ENCODE measurements at places on chromosomes 2 and 18.

DNA sequence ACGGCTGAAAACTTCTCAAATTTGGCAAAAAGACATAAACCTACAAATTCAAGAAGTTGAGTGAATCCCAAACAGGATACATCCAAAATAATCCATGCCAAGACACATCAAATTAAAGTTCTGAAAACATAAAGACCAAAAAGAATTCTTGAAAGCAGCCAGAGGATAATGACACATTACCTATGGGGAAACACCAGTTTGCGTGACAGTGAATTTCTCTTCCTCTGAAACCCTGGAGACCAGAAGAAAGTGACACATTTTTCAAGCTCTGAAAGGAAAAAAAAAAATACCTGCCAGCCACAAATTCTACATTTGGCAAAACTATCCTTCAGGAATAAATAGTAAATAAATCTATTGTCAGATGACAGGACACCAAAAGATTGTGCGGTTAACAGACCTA, 86.0 kb upstream of the AFF3 start:
- no peak for DNase-seq

DNA sequence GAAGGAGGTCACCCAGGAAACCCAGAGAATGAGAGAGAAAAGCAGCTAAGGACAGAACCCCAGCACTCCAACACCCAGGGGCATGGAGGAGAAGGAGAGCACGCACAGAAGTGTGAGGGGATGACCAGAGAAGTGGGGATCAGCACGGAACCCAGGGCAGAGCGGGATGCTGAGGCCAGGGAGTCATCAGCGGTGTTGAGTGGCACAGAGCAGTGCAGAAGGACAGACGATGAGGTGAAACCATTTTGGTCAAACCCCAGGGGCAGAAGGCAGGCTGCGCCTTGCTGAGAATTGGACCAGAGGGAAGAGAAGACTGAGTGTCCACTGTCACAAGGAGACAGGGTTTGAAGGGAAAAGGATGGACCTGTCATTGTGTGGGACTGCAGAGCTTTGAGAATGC, 23.4 kb upstream of the ASB18 start:
- no peak for DNase-seq

DNA sequence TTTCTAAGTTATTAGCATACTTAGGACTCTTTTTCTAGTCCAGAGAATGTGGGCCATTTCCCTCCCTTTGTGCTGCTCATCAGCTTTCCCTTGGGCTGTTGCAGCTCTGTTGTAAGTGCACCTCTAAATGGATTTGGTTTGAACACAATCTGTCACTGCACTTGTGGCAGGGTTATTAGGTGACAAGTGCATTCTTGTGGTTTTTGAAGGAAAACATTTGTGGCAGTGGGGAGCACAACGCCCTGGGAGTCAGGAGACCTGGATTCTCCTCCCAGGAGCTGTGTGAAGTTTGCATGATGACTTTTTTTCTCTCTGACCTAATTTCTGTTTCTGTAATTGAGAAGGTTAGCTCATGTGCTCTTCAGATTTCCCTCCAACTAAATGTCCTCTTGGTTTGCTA, 630.9 kb upstream of the FAM98A start:
- DNase-seq = no peak

DNA sequence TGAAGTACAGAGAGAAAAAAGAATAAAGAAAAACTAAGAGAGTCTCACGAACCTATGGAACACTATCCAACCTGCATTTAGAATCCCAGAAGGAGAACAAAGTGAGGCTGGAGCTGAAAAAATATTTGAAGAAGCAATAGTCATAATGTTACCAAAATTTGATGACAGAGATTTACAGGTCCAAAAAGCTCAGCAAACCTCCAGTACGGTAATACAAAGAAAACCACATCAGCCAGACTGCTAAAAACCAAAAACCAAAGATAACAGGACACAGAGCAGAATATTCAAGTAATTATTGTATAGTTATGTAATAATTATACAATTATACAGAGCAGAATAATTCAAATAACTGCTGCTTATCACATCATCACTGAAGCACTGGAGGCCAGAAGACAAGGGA, 23.7 kb downstream of the ATL2 start:
- DNase-seq = no peak

- no peak for DNase-seq
These were observed 3.9 kb downstream of the IKZF2 start for GRCh38 chr2:213147538-213147937.

GRCh38 chr2:186699742-186700141, 5.9 kb downstream of the FAM171B start:
- DNase-seq = no peak

- no peak for DNase-seq
These were observed 896.1 kb upstream of the CNTNAP5 start for GRCh38 chr2:123128951-123129350.

DNA sequence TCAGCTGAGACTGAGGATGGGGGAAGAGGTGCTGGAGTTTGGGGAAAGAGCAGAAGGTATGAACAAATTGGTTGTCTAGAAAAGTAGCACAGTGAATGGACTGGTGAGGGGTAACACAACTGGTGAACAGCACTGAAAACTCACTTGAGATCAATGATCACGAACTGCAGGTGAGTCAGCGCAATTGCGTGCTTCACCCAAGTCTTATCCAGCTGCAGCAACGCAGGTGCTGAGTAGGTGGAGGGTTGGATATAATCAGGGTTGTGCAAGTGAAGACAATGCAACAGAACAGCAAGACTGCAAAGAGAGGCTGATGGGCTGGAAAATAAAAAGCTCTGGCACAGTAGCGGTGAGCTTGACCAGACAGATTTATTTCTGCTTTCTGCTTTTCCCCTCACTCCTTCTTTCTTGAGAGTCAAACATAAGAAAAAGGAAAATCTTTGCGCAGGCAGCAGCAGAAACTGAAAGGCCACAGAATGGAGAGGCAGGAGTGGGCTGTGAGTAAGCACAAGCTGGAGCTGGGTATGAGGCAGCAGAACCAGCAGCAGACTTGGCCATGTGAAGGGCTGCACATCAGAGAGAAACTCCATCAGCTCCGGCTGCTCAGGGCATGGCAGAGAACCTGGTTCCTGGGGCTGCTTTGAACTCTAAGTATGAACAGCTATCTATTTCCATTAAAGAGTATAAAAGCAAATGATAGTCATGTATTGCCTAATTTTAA, 99.4 kb upstream of the ARL5A start:
- no peak for DNase-seq

DNA sequence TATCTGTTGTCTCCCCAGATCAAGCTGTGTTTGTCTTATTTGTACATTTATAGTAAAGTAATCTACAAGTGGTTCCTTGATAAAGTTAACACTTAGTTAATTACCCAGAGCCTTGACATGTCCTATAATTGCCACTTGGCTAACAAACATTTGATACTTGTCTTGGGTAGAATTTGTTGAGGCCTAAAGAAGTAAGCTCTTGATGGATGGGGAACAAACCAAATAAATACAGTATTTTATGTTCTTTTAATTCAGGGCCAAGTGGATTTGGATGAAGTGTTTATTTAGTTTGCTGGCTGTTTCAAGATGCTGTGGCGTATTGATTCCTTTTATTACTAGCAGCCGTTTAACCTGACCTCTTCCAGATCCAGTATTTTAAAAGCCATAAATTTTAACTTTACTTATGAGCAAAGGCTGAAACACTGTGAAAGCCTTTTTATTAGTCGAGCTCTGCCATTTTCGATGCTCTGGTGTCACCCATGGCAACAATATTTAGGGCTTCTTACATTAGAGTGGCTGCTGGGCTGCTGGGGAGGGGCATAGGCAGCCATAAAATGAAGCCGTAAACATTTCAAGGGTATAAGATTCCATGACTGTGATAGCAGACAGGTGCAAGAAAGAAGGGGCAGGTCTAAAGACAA, 401.6 kb upstream of the NRP2 start:
- no peak for DNase-seq

- DNase-seq = no peak
These were observed 115.7 kb downstream of the ZNF385B start for GRCh38 chr2:179745635-179746256.

GRCh38 chr18:60556326-60556725, 183.8 kb upstream of the MC4R start:
- no peak for DNase-seq

DNA sequence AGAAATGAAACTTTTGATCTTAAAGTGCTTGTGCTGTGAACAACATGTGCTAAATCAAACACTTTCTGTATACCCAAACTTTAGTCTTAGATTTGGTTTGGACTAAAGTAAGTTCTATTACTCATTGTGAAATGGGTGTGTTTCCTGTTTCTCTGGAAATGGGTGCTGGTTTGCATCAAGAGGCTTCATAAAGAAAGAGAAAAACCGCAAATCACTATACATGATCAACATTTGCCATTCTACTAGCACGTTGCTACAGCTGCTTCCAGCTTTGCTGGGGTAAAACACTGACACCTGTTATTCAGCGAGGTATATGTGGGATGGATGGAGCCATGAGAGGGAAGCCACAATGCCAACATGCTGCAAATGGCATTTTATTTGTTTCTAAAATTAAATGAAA, 547.0 kb upstream of the ACVR2A start:
- peak; percentile 5 for DNase-seq

- DNase-seq = no peak
These were observed 66.5 kb upstream of the ACKR3 start for GRCh38 chr2:236503100-236503499.

- no peak for DNase-seq
These were observed 53.0 kb upstream of the ATP8B1 start for GRCh38 chr18:57856128-57856527.

DNA sequence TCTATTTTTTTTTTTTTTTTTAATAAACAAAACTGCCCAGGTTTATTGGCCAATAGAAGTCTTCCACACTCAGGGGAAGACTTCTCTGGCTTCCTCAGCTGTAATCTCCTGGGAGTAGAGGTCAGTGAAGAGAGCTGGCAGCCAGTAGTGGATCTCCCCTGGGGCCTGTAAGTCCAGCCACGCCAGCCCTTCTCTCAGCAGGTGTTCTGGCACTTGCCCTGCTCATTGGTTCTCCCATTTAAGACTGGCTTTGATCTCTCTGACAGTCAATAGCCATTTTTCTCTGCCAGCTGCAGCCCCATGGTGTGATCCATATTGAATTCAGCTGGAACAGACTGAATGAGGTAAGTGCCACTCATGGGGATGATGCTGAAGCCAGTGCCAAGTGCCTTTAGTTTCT, 170.6 kb upstream of the SPHKAP start:
- no peak for DNase-seq

GRCh38 chr2:216742411-216742810, 47.1 kb upstream of the IGFBP5 start:
- DNase-seq = no peak

DNA sequence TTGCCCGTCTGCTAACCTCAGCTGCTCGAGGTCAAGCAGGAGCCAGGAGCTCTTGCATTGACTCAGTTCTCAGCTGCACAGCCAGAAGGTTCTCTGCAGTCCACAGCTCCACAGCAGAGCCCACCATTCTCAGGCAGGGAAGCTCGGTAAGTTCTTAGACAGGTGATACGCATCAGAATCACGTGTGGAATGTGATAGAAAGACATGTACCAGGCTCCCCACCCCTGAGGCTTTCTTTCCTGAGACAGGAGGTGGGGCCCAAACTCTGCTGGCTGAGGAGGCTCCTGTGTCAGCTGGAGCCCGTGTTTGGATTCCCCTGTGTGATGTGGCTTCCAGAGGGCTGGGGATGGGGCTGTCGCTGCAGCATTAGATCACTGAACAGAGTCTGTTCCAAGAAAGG, 28.0 kb downstream of the DIPK1C start:
- no peak for DNase-seq

DNA sequence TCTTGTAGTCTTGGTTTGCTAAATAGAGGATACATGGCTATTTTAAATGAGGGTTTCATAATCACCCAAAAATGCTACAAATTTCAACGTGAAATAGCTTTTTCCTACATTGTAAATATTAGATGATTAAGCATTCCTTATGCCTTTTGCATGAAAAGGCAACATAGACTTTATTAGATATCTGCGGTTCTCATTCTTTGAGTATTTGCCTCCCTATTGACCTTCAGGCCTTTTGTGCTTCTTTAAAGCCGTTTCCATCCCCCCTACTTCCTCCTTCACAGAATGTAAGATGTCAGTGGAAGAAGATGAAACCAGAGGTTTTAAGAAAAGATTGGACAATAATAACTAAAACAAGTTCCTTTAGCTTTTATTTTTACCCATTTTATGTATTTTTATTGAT, 144.1 kb downstream of the UBE2E3 start:
- DNase-seq = no peak

GRCh38 chr2:197931661-197932312, 127.4 kb downstream of the PLCL1 start:
- DNase-seq = no peak

DNA sequence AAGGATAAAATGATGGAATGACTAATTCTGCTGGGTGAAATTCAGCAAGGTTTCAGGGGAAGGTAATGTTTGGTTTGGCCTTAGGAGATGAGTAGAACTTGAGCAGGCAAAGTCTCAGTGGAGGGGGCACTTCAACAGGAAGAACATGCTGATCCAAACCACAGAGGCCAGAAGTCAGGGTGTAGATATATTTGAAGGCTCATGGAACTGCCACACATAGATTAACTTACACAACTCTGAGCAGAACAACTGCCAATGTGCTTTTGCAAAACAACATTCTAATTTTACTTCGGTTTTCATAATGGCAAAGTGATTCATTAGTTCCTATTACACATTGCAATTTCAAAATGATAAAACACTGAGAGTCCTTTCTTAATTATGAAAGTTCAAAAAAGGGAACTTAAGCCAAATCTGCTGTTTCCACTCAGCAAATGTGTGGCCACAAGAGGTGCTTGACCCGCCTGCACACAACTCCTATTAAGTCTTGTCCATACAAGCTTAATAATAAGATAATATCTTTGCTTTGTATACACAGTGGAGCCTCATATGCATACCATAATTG, 284.8 kb downstream of the MREG start:
- DNase-seq = no peak

- DNase-seq = no peak
These were observed 4.2 kb downstream of the ZAP70 start for GRCh38 chr2:97717613-97717995.

DNA sequence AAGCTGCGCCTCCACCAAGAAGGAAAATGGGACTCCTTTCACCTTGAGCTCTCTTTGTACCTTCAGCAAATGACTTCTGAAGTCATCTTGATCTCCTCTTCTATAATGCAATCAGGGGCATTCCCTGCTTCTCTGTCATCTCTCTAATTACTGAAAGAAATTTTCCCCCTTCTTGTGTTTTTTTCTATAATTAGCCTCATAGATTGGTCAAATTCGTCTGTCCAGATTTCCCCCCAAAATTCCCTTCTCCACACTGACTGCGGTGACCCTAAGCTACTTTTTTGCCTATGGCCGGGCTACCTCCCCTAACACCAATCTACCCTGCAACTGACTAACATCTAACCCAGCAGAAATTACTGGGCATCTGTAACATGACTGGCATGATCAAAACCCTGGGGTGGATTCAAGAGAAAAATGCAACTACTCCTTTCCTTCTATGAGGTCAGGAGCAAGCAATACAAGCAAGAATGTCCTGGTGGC, 168.6 kb downstream of the BCL2 start:
- no peak for DNase-seq

DNA sequence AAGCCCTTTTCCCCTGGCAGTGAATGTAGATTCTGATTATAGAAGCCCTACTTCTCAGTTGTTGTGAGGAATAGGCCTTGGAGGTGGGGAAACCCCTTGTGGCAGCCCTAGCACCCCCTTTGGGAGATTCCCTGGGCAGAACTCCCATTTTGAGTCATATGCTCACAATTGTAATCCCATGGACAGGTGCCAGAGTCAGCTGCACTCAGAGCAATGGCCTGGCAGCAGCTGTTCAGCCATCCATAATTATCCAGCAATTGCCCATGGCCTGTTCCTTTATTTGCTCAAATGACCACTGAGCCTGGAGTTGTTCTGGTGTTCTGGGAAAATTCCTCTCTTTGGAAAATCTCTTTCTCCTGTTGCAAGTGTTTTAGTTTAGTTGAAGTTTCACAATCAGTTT, 71.7 kb downstream of the PTRHD1 start:
- no peak for DNase-seq

- no peak for DNase-seq
These were observed 226.0 kb upstream of the SLC35G4 start for GRCh38 chr18:11383381-11383780.
